GM13976 (cell line): ENCODE measurements at places on chromosomes 2 and 18.

- DNase-seq, result peak; percentile 57
Measured at GRCh38 chr18:22563164-22563583, 145.5 kb upstream of the CTAGE1 start.

GRCh38 chr2:11563784-11564666 is 30.2 kb downstream of the GREB1 start:
- DNase-seq, result no peak

DNA sequence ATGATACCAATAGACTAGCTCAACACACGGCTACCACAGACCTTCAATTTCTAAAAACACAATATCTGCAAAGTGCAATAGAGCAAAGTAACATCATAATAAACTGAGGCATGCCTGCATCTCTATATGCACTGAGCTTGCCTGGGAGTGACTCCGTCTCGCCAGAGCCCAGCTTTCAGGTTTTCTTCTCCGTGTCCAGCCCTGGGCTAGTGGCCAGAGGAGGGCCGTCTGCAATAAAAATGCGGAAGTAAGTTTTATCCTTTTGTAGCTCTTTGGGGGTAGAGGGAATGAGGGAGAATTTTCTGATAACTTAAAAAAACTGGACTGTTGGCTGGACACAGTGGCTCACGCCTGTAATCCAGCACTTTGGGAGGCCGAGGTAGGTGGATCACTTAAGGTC is 41.0 kb upstream of the GPR17 start:
- no peak for DNase-seq

- no peak for DNase-seq
Measured at GRCh38 chr2:99615247-99615771, 125.5 kb upstream of the REV1 start.

- peak; percentile 79 for DNase-seq
Measured at GRCh38 chr2:112724591-112725525, 4.0 kb downstream of the NT5DC4 start.

DNA sequence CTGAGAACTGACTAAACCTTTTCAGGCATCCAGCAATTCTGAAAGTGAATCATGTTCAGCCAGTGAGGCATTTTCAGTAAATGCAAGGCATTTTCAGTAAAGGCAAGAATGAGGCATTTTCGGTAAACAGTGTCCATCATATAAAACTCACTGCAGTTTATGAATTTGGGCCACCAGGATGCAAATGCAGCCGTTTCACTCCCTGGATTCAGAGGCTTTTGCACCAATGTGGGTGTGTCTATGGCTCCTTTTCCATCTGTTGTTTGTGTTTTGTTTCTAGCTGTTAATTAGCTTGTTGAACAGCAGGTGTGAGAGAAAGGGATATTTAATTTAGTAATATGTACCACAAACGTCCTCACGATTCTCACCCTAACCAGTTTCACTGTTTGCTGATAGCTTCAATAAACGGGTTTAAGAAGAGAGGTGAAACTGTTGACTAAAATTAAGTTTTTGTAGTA is 116.3 kb upstream of the PGAP1 start:
- no peak for DNase-seq

GRCh38 chr2:240604291-240604938 is 17.9 kb downstream of the CAPN10 start:
- DNase-seq, result peak; percentile 69

GRCh38 chr2:28387082-28387960 is 5.3 kb upstream of the FOSL2 start:
- no peak for DNase-seq

DNA sequence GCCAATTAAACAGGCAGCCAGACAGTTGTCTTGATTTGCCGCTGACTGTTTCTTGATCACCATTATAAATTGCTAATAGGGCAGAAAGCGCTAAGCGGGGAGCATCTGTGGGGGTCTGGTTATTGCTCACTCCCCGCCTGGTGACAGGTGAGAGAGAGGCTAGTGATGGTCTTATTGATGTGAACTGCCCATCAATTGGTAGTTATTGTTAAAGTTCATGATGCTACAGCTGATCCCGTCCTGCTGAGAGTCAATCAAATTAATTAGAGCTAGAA is 148.5 kb downstream of the LNPK start:
- DNase-seq, result no peak

DNA sequence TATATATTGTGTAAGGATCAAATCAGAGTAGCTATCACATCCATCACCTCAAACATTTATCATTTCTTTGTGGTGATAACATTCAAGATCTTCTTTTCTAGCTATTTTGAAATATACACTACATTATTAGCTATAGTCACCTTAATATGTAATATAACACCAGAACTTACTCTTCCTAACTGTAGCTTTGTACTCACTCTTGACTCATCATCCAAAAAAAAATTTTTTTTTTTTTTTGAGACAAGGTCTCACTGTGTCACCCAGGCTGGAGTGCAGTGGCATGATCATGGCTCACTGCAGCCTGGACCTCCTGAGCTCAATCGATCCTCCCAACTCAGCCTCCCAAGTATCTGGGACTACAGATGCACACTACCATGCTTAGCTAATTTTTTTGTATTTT is 153.3 kb downstream of the EML6 start:
- no peak for DNase-seq

DNA sequence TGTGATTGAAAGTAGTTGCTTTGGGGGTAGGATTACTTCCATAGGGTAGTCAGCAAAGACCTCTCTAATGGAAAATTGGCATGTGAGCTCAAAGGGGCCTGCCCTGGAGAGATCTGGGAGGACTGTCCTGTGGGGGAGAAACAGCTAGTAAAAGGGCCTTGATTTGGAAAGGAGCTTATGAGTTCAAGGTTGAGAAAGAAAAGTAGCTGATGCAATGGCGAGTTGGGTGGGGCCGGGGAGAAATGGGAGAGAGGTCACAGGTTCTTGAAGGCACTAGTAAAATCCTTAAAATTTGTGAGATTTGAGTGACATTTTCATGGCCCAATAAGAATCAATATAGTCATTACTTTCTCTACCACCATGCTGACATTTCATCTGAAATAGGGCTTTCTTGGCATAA is 82.0 kb upstream of the CCDC195 start:
- DNase-seq, result no peak

DNA sequence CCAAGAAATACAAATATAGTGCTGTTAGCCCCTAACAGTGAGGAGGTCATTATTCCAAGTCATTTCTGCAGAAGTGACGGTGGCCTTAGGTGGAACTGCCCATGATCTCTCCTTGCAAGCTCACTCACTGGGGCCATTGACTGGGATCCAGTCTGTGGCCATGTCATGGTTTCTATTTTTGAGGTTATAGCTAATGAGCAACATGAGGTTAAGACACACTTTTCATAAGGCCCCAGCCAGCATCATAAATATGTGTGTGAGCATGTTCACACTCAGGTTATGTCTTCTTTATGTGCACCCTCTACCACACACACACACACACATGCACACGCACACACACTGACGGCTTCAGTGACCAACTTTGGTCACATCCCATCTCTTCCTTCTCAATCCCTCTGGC is 484 bp downstream of the AFF3 start:
- no peak for DNase-seq

- peak; percentile 49 for DNase-seq
Measured at GRCh38 chr2:88307817-88308216, 137.7 kb downstream of the THNSL2 start.

DNA sequence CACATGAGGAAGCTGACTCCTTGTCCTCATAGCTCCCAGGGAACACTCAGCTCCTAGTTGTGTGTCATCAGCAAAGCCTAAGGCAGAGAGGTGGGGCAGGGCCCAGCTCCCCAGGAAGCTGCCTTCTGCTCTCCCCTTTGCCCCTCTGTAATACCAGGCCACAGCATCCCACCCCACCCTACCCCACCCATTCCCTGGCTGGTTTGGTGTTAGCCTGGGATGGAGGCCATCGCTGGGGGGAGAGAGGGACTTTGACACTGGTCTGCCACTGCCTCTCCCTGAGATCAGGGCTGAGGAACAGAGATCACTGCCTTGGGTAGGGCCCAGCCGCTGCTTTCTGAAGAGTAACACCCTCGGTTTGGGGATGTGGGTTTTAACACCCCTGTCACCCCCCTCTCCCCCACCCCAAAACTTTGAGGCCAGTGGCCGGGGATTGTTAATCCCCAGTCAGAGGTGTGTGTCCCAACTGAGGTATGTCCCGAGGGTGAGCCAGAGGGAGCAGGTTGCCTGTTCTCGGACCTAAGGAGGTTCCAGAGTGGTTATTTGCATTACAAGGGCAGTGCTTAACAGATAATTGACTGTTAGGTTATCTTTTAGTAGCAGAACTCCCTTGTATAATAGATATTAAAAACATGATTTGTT is 41.4 kb downstream of the TET3 start:
- no peak for DNase-seq

DNA sequence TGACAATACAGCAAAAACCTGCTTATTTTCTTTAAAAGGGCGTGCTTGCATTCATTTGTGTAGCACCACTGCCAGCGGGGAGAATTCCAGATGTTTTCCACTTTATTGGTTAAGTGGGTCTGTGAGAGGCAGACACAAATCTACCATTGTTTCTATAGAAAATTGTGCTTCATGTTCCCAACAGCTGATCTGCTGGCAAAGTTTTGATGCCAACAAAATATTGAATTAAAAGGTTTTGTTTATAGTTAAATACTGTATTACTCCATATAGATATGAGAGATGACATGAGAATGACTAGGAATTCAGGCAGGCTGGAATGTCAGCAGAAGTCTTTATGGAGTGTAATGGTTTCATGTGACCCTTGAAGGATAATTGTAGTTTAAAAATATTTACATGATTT is 182.7 kb downstream of the MC4R start:
- no peak for DNase-seq

DNA sequence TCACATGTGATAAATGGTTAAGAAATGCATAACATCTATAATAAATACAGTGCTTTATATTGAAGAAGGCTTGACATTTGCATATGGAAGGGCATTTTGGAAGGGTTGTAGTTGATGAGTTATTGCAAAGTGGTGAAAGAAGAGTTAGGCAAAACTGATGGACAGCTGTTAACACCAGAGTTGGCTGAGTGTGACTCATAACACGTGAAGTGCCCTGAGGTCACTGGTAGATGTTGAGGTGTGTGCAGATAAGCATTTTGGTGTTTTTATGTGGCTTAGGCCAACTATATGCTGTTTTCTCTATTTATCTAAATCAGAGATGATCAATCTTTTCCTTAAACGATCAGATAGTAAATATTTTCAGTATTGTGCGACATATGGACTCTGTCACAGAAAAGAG is 154.3 kb upstream of the KCNH7 start:
- DNase-seq, result no peak

- DNase-seq, result no peak
Measured at GRCh38 chr18:12278741-12279682, 24.9 kb downstream of the CIDEA start.

DNA sequence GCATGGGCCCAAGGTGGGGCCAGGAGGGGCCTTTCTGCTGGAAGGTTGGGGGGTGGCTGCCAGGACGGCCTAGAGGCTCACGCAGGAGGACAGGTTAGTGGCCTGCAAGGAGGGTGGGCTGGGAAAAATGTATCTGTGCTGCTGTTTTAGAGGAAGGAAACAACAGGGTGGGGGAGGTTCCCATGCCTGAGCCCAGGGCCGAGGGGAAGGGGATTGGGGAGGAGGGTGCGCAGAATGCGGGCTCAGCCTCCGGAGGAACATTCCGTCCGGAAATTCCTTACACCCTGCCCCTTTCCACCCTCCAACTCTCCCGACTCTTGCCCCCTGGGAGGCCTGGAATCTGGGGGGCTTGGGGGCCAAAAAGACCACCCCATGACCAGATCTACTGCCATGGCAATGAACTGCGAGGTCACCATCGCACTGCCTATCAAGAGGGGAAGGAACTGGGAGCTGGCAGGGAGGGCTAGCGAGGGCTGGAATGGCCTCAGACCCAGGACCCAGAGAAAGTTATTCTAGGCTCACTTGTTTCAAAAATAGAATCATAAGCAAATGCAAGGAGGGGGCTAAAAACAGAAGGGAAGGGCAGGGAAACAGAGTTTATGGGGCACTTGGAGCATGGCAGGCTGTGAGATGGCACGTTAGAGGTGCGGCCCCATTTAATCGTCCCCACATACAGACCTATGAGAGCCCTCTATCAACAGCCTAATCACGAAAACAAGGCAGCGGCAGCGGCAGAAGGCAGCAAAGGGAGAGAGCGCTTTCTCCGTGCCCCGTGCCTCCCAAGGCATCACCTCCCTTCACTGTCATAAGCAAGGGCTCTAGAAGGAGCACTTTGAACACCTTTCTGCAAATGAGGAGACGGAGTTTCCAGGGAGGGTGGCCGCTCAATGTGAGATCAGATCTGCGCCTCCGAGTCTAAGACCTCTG is 90.4 kb downstream of the TNS1 start:
- DNase-seq, result no peak

DNA sequence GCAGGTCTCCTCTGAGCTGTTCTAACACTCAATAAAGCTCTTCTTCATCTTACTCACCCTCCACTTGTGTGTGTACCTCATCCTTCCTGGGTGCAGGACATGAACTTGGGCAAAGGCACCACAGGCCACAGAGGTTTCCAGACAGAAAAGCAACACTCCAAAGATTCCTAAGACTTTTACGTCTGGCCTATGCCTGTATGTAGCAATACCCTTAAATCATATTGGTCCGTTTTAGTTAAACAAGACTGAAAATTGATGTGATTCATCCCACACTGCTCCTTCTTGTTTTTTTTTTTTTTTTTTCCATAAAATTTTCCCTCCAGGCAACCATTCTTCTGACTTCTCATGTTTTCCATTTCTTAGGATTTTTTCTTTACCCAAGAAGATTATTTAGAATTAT is 404.3 kb downstream of the PID1 start:
- DNase-seq, result no peak

GRCh38 chr2:225027061-225027762 is 15.1 kb downstream of the DOCK10 start:
- DNase-seq, result no peak

DNA sequence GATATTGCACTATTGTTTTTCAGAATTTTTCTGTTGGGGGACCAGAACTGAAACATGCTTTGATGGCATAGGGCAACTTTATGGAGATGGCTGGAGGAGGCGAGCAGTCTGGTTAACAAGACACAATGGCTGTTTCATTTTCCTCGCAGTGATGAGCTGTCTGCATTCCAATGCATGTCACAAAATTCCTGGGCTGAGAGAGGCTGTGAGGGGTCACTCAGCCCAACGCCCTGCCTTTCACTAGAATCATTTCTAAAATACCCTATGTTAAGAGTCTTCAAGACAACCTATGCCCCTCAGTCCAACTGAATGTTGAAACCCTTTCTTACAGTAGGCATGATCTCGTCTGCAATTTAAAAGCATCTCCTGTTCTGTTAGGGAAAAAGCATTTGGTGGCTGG is 1090.0 kb downstream of the BCL11A start:
- no peak for DNase-seq

- no peak for DNase-seq
Measured at GRCh38 chr2:23367760-23368159, 17.2 kb upstream of the KLHL29 start.

- DNase-seq, result peak; percentile 79
Measured at GRCh38 chr2:85539361-85540132, 579 bp downstream of the MAT2A start.

- no peak for DNase-seq
Measured at GRCh38 chr2:201977651-201978050, 56.0 kb upstream of the FZD7 start.
